ENCODE measurements at places on chromosomes 12 and 14.

GRCh38 chr12:85804663-85805062 lies 31.5 kb downstream of the RASSF9 start:
- DNase-seq: no peak

- no peak for DNase-seq
These were observed 74.3 kb downstream of the RFLNA start for GRCh38 chr12:124369055-124369826.

GRCh38 chr14:101174522-101174838 lies 271.0 kb upstream of the RTL1 start:
- DNase-seq: no peak

GRCh38 chr12:100858656-100859055 lies 64.1 kb downstream of the ANO4 start:
- DNase-seq: no peak

GRCh38 chr12:97375310-97375709 lies 87.3 kb upstream of the RMST start:
- DNase-seq: no peak

DNA sequence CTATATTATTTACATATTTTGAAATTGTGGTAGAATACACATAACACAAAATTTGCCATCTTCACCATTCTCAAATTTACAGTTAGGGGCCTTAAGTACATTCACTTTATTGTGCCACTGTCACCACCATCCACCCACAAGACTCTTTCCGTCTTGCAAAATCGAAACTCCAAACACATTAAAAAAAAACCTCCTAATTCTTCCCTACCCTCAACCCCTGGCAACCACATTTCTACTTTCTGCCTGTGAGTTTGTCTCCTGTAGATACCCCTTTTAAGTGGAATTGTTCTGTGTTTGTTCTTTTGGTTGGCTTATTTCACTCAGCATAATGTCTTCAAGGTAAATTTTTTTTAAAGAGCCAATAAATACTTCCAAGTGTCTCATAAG lies 31.6 kb upstream of the AMIGO2 start:
- no peak for DNase-seq

- DNase-seq: no peak
These were observed 162.7 kb downstream of the ZFP36L1 start for GRCh38 chr14:68630081-68630571.

GRCh38 chr14:103628221-103628683 lies 759 bp upstream of the KLC1 start:
- no peak for DNase-seq

All from T-helper 1 cell (primary cell).